Fibroblast of lung (primary cell): ENCODE measurements at places on chromosomes 1 and 21.

GRCh38 chr1:202007805-202008489 lies 2.4 kb upstream of the ELF3 start:
- DNase-seq: no peak

DNA sequence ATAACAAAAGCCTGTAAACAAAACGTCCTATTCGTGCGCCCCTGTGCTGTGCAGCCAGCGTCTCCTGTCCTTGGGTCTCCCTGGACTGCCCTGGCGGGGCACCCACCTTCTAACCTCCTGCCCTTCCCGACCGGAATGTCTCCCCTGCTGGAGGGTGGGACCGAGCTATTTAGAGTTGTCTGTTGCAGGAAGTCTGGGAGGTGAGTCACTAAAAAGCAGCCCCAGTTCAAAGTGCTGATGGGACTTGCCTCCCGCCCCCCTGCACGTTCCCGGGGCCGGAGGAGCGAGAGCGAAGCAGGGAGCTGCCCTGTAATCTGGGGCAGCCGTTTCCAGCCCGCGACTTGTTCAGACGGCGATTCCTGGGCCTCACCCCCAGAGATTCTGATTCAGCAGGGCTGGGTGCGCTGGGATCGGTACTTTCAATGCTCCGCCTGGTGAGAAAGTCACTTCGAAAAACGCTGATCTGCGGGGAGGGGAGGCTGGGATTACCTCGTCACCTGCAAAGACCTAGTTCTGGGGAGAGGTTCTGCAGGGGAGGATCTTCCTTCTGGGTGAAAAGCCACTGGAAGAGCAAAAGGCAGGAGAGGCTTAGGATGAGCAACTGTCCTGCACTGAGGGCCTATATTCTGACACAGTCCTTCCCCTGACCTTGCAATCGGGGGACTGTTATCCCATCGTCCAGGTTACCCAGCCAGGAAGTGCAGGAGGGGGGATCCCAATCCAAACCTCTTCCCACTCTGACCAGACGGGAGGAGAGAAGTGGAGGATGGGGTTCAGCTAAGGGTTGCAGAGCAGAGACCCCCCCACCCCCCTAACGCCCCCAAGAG lies 1.2 kb upstream of the DHRS3 start:
- peak; percentile 91 for DNase-seq

- peak; percentile 70 for DNase-seq
Measured at GRCh38 chr1:215636258-215636965, 69.3 kb downstream of the KCTD3 start.

GRCh38 chr1:154884869-154885701 lies 15.0 kb upstream of the KCNN3 start:
- DNase-seq: no peak

GRCh38 chr21:31196724-31197123 lies 147.3 kb downstream of the TIAM1 start:
- DNase-seq: no peak

DNA sequence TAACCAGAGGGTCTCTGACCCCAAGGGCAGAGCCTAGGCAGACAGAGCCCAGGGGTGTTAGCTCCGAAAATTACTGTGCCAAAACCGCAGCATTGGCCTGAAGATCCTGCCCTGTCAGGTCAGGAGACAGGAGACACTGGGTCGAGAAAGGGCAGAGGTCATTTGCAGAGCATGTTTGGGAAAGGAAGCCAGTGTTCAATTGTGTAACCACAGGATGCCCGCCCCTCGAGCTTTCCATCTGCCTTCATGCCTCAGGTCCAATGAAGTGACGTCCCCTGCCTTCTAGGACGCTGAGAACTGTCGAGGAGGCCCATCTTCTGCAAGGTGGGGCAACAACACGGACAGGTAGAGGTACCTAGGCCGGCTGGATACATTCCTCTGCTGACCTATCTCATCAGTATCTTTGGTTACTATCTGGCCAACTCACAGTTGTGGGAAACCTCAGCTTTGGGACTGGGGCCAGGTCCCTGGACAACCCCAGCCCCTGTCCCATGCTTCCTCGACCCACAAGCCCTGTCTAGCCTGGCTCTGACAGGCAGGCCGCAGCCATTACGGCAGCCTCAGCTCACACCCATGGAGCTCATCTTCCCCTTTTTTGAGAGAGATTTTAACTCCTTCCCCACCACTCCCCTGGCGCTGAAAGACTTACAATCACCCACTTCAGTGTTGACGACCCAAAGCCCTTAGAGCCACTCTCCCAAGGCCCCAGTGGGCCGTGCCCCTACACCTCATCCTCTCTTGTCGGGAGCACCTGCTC lies 1.3 kb downstream of the ARL8A start:
- DNase-seq: peak; percentile 15

DNA sequence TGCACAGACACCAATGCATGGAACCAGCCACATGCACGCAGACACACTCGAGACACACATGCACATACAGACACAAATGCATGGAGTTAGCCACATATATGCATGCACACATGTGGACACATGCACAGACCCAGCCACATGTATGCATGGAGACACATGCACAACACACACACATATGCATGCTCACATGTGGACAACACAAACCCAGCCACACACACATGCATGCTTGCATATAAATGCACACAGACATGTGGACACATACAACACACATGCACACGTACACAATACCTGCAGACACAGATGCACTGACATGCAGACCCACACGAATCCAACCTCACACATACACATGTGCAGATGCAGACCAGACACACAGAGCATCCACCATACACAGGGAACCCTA lies 31.1 kb downstream of the WNT9A start:
- DNase-seq: no peak
